Activated CD8-positive, alpha-beta memory T cell treated with anti-CD3 and anti-CD28 coated beads, Interleukin-2, amount 10 ng/mL, durations not matched to agents 7 days and 5 days (primary cell): ENCODE measurements at places on chromosomes 13 and 19. TPM values are rescaled to one million over a fixed set of nuclear protein-coding genes. Genes with fewer than 3 reads are reported as not detected.

Gene CATSPERD
- not detected for total RNA-seq

Gene ZNF610
- total RNA-seq, result 2.0 TPM

Gene UBE2M
- total RNA-seq, result 109 TPM

Gene FCAR
- not detected for total RNA-seq

DNA sequence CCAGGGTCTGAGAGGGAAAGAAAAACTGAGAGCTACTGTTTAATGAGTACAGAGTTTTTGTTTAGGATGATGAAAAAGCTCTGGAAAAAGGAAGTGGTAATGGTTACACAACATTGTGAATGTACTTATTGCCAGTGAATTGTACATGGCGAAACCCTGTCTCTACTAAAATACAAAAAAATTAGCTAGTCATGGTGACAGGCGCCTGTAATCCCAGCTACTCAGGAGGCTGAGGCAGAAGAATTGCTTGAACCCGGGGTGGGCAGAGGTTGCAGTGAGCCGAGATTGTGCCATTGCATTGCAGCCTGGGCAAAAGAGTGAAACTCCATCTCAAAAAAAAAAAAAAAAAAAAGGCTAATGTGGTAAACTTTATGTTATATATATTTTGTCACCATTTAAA lies 96.3 kb downstream of the VWA8 start:
- H3K27ac ChIP-seq, result no peak overlapping the region
- H3K27me3 ChIP-seq, result no peaks in the 10 kb centered on the region
- no peak for DNase-seq
- H3K36me3 ChIP-seq, result peaks cover 19% of the 10 kb centered on the region

GRCh38 chr13:98324105-98324504 lies 147.0 kb upstream of the RNF113B start:
- no peak overlapping the region for H3K27ac ChIP-seq
- H3K27me3 ChIP-seq, result peaks cover 22% of the 10 kb centered on the region
- no peak for DNase-seq
- no peak overlapping the region for H3K4me3 ChIP-seq

- H3K4me3 ChIP-seq, result no peak overlapping the region
- peaks cover 25% of the 10 kb centered on the region for H3K4me1 ChIP-seq
- H3K27me3 ChIP-seq, result peaks cover 46% of the 10 kb centered on the region
- H3K36me3 ChIP-seq, result peaks cover 2% of the 10 kb centered on the region
- DNase-seq, result peak; percentile 47
Measured at GRCh38 chr13:44815623-44816022, 173.6 kb downstream of the NUFIP1 start.

GRCh38 chr13:97018029-97018819 lies 23.9 kb upstream of the OXGR1 start:
- H3K27ac ChIP-seq, result no peak overlapping the region
- H3K27me3 ChIP-seq, result peaks cover 48% of the 10 kb centered on the region
- no peak overlapping the region for H3K4me3 ChIP-seq

DNA sequence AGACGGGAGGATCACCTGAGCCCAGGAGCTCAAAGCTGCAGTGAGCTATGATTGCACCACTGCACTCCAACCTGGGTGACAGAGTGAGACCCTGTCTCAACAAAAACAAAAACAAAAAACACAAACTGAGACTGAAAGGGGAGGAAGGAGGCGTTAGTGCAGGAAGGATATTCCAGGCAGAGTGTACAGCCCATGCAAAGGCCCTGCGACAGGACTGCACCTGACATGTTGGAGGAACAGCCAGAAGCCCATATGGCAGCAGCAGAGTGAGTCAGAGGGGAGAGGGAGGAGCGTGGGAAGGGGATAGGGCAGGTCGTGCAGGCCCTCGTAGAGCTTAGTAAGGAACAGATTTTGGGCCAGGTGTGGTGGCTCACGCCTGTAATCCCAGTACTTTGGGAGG lies 3.2 kb downstream of the ZNRF4 start:
- no peak for DNase-seq
- no peaks in the 10 kb centered on the region for H3K36me3 ChIP-seq
- H3K27ac ChIP-seq, result no peak overlapping the region
- H3K4me1 ChIP-seq, result no peaks in the 10 kb centered on the region

GRCh38 chr19:9295411-9295849 lies 14.2 kb downstream of the ZNF699 start:
- DNase-seq, result no peak
- H3K4me1 ChIP-seq, result no peaks in the 10 kb centered on the region
- no peak overlapping the region for H3K27ac ChIP-seq
- H3K36me3 ChIP-seq, result peaks cover 79% of the 10 kb centered on the region
- no peaks in the 10 kb centered on the region for H3K27me3 ChIP-seq
- no peak overlapping the region for H3K4me3 ChIP-seq

DNA sequence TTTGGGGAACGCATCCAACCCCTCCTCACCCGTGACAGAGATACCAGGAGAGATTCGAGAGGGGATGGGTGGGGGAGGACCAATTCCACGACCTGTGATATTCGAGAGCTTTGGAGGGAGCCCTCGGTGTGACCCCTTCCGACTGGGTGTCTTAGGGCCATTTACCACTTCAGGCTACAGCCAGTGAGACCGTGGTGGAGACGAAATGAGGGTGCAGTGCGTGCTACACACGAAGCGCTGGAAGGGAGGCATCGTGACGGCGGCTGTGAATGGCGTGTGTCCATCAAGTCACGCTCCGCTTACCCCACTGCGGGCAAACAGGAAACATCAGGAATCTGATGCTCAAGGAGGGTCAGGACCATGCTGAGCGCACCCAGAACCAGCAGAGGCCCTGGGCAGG lies 10.4 kb downstream of the CTU1 start:
- no peak overlapping the region for H3K27ac ChIP-seq
- H3K27me3 ChIP-seq, result no peaks in the 10 kb centered on the region
- peaks cover 19% of the 10 kb centered on the region for H3K4me1 ChIP-seq
- no peak for DNase-seq
- no peak overlapping the region for H3K4me3 ChIP-seq
- H3K36me3 ChIP-seq, result peaks cover 12% of the 10 kb centered on the region

- H3K4me1 ChIP-seq, result no peaks in the 10 kb centered on the region
- no peaks in the 10 kb centered on the region for H3K36me3 ChIP-seq
- peaks cover 34% of the 10 kb centered on the region for H3K27me3 ChIP-seq
Measured at GRCh38 chr13:98782654-98783053, 30.2 kb upstream of the SLC15A1 start.

DNA sequence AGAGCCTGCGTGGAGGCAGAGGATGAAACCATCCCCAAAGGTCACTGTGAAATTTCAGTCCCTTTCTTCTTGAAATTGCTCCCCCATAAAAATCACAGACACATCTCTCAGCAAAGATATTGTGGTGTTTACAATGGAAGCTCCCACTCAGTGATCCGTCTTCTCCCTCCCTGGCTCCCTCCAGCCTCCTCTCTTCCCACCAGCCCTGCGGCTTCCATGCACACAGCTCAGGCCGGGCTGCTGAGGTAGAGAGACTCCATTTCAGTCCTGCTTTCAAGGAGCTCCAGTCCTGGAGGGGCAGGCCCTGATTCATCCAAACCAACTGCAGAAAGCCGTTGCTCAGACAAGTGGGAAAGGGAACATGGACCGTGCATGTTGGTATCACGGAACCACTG lies 24.0 kb upstream of the MIER2 start:
- H3K4me3 ChIP-seq, result no peak overlapping the region
- no peak for DNase-seq
- peaks cover 2% of the 10 kb centered on the region for H3K27me3 ChIP-seq
- no peak overlapping the region for H3K27ac ChIP-seq
- no peaks in the 10 kb centered on the region for H3K36me3 ChIP-seq
- H3K4me1 ChIP-seq, result no peaks in the 10 kb centered on the region

DNA sequence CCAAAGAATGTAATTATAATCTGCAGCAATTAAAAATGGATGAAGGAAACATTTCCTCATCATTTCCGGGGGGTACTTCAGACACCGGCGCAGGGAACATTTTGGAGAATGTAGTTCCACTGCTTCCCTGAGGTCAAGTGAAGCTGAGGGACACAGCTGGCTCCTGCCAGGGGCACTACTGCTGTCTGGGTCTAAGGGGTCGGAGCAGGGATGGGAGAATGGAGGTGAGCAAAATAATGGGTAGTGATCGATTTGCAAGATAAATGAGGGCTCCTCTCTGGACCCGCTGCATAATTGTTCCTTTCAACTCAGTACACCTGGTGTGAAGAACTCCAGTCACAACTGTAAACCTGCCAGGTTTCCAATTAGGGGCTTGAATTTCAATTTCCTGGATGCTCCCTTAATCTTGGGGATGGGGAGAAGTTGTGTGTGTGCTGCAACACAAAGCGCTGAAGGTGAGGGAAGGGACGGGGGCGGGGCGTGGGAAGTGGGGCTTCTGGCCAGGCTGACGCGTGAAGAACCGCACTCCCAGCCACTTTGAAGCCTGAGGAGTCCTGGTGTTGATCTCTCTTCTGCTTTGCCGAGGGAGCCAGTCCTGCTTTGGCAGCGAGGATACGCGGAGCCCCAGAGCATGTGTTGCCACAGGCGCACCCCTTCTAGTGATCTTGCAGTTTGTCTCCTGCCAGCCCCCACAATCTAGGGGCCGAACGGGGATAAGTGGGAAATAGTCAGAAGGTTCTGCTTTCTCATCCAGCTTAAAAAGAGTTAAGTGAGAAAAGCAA lies 57.9 kb upstream of the PCDH8 start:
- no peak overlapping the region for H3K27ac ChIP-seq
- H3K27me3 ChIP-seq, result peaks cover 32% of the 10 kb centered on the region
- DNase-seq, result no peak

GRCh38 chr19:37928527-37929286 lies 21.7 kb downstream of the SIPA1L3 start:
- no peak for DNase-seq
- no peak overlapping the region for H3K4me3 ChIP-seq
- no peaks in the 10 kb centered on the region for H3K27me3 ChIP-seq
- no peaks in the 10 kb centered on the region for H3K4me1 ChIP-seq

GRCh38 chr19:49690656-49691242 lies at the start of gene CPT1C:
CPT1C (plus strand) TSS chr19:49691116; CDS start chr19:49692253, 1,137 bp downstream.
- peaks cover 1% of the 10 kb centered on the region for H3K36me3 ChIP-seq
- peak; percentile 61 for DNase-seq
- H3K27ac ChIP-seq, result no peak within 1 kb of the TSS
- peaks cover 21% of the 10 kb centered on the region for H3K4me1 ChIP-seq
